Hair follicular keratinocyte (primary cell): ENCODE measurements at places on chromosomes 6 and 20. TPM values are rescaled to one million over a fixed set of nuclear protein-coding genes. Genes with fewer than 3 reads are reported as not detected.

Gene SLC22A3
- total RNA-seq, result 2.5 and 4.0 TPM in 2 replicates

Gene CDC25B
- 58.4 and 103 TPM in 2 replicates for total RNA-seq

Gene TFAP2D
- not detected in 2 replicates for total RNA-seq

Gene CCM2L
- total RNA-seq, result not detected in 2 replicates
